SJSA1 (cell line): ENCODE measurements at places on chromosomes 12 and 14. TPM values are rescaled to one million over a fixed set of nuclear protein-coding genes. Genes with fewer than 3 reads are reported as not detected.
A peak's percentile ranks its signal among the peaks of the same experiment; 100 is the strongest.

DNA sequence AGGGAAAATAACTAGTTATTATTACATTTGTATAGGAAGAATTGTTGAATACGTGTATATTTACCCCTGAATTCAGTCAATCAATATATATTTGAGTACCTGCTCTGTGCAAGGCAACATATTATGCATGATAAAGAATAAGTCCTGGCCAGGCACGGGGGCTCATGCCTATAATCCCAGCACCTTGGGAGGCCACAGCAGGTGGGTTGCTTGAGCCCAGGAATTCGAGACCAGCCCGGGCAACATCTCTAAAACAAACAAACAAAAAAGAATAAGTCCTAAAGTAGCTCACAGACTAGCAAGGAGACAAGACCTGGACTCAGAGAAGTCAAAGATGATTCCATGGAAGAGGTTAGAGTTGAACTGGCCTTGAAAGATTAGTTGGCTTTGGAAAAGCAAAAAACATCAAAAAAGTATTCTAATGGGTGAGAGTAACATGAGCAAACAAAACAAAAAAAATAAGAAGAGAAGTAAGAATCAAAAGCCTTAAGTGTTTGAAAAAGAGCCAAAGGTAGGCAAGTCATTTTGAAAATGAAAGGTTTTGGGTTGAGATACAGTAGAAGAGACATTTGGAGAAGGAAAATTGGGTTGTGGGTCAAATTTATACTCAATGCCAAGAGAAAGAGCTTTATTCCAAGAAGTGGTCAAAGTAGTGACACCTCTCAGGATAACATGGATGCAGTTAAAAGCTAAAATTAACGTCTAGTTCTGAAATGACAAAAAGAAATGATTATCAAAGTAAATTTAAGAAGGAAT lies 115.2 kb upstream of the BCAT1 start:
- DNase-seq, result no peak

- DNase-seq, result no peak
Observed at GRCh38 chr12:104748790-104749189, 209.3 kb downstream of the SLC41A2 start.

DNA sequence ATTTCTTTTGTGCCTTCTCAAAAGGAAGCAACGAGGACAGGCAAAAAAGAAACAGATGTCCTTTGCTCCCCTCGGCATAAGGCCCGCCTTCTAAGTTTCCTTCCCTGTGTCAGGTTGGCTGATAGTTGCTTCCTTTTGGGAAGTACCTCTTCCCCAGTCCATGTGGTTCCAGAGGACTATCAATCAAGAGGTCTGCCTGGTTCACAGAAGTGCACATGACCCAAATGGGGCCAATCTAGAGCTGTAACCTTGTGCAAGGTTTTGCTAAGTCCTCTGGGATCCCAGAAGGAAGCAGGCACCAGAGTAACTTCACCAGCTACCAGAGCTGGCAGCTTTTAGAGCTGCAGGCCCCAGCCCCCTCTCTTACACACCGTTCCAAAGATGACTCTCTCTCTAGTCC lies 42.6 kb downstream of the TMEM63C start:
- DNase-seq, result no peak

The CLEC2A gene
- total RNA-seq, result not detected in 2 replicates

DNA sequence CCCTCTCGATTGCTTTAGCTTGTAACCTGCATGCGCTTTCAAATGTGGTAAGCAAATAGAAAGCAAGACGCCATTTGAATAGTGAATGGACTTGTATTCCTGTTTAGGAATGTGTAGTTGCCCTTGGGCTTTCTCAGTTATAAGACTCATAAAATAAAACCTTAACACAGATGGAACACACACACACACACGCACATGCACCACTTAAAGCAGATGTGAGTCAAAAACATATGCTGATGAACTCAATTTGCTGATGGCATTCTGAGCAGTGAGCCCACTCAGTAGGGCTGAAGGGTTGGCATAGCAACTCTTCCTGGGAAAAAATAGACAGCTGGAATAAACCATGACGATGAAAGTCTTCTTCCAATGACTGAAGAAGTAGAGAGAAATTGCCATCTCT lies 360.5 kb downstream of the APAF1 start:
- no peak for DNase-seq

DNA sequence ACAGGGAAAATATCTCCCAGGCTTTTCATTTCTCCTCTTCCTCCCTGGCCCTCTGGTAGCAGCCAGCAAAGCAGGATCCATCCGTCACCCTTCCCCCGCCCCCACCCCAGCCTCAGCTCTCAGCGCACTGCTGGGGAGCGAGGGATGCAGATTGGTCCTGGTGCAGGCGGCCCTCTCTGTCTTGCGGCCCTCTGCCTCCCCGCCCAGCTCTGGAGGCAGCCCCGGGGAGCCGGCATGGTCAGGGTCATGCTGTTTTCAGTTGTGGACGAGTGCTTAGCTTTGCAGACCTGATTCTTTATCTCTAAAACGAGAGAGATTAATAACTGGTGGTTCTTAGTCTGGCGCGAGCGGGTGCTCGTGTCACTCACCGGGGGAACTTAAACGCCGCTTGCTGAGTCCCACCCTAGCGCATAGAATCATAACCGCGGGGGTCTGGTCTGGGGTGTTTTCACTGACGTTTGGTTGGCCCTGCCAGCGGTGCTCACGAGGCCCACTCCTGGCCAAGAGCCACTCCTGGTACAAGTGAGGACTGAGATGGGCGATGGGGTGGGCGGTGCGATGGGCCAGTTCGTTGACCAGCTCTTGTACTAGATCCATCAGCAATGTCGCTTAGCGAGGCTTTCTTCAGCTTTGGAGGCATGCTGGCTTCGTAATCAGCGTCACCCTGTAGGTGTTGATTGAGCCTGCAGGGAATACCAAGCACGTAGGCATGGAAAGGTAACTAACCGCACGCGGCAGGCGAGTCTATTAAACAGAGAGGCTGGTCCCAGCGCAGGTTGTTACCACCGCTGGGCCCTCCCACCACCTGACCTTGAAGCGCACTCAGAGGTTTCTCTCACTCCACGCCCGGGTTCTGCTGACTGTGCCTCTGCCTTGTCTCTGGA lies 95.2 kb downstream of the TSPAN9 start:
- no peak for DNase-seq

The OLR1 gene
- total RNA-seq, result 18.2 and 32.4 TPM in 2 replicates

The SIX1 gene
- 3.7 and 9.0 TPM in 2 replicates for total RNA-seq

The PRH2 gene
- not detected in 2 replicates for total RNA-seq

GRCh38 chr14:90427848-90428426 lies 31.1 kb downstream of the CALM1 start:
- DNase-seq, result no peak

The NPAS3 gene
- 0.26 TPM in 1 of 2 replicates, not detected in the other for total RNA-seq

DNA sequence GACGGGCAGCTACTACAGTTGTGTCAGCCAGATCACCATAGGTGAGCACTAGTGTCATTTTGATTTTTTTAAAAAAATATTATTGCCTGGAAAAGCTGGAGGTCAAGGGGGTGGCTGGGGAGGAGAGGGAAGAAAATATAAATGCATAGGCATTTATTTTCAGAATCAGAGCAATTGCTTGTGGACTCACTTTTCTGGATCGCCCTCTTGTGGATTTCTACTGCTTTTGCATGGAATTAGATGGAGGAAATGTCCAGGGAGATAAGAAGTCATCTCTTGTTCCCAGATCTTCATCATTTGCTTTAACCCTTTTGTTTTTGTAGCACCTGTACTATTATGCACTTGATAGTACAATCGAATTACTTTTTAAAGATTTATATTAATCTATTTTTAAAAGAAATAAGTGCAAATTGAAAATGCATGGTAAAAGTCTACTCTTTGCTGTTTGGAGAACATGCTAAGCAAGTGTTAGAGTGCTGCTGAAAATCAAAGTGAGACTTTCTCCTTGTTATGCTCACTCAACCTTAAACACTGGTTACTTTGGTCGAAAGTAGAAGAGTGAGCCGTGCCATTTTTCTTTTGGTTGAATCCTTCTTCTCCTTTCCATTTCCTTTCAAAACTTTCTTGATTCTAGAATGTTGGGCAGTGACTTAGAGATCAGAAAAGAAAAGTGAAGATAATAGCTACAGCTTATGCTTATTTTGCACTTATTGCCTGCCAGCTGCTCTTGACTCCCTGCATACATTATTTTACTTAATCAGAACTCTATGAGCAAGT lies 60.6 kb upstream of the ANO4 start:
- no peak for DNase-seq

DNA sequence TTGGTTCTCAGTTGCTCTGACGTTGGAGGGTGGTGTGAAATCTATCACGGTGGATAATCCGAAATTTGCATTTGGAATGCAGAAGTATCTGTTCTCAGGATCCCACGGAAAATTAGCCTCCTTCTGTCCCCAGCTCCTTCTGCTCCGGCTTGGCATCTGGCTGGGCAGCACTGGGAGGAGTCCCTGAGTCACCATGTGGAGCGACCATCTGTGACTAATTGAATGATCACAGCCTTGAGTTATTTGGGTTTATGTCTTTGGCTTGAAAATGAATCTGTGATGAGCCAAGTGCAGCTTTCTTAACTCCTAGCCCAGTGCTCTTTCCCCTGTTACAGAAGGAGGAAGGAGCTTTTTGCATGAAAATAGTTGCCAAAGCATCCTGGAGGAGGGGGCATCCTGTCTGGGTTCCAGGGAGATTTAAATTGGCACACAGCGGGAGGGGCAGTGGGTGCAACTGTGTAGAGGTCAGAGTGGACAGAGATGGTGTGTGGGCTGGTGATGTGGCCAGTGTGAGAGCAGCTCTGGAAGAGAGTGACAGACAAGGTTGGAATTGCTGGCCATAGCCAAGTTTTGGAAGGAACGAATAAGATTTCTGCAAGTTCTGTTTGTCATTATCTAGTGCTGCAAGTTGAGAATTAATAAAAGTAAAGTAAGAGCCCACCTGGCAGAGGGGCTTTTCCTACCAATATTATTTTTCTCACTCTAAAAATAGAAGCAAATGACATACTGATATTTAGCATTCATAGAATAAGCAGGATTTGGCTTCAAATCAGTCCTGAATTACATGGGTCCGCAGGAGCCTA lies 74.4 kb downstream of the SLC24A4 start:
- no peak for DNase-seq

The SERPINA5 gene
- total RNA-seq, result 0.42 TPM in 1 of 2 replicates, not detected in the other

- no peak for DNase-seq
Observed at GRCh38 chr12:44036875-44037443, 201.1 kb downstream of the TMEM117 start.

DNA sequence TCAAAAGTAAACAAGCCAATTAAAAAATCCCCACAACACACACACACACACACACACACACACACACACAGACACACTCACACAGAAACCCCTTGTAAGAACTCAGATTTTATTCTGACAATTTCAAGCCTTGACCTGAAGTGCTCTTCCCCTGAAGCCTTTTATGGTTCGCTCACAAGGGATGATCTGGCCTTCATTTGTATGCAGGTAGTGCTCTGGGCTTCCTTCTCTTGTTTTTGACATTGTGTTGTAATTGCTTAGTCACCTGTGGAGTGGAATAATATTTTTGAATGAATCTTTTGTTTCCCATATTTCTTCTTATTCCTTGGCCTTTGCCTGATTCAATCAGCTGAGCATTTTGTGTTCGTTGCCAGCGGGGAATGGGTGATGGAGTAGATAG lies 83.3 kb upstream of the CSRP2 start:
- DNase-seq, result no peak

GRCh38 chr12:41905073-41905758 lies 239.5 kb downstream of the GXYLT1 start:
- no peak for DNase-seq

DNA sequence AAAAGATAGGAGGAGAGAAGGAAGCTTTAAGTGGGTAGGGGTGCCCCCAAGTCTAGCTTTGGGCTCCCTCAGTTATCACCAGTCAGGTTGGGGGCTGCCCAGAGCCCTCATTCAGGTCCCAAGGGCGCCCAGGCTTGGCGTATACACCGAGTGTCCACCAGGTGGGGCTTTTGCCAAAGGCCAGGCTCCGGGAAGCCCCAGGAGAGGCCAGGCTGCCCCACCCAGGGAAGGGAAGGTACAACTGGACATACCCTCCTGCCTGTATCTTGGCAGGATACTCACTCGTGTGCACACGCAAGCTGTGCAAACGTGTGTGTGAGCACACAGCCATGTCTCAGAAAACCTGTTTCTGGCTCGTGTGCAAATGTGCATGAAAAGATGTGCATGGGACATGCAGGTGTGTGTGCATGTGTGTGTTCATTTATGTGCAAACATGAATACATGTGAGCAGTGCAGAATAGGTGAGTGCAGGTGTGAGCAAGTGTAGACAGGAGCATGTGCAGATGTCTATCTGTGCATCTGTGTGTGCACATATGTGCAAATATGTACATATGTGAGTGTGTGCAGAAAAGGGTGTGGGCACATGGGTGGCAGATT lies 103.9 kb upstream of the MYL2 start:
- DNase-seq, result peak; percentile 59

GRCh38 chr14:58245562-58245961 lies 919 bp downstream of the PSMA3 start:
- peak; percentile 7 for DNase-seq

DNA sequence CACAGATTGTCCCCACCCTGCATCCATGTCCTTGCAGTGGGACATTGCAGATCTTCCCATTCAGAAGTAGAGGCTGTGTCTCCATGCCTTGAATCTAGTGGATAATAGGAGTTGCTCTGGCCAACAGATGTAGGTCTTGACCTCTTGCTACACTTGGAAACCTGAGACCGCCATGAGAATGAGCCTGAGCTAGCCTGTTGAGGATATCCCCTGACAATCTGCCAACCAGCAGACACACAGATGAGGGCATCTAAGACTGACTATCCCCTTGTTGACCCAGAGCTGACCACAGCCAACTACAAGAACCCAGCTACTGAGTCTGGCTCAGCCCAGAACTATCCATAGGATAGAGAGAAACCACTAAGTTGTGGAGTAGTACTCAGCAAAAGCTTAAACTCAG lies 161.1 kb upstream of the NOS1 start:
- DNase-seq, result no peak

- DNase-seq, result no peak
Observed at GRCh38 chr12:4621511-4621910, 27.3 kb downstream of the AKAP3 start.

The C12orf50 gene
- total RNA-seq, result not detected in 2 replicates

DNA sequence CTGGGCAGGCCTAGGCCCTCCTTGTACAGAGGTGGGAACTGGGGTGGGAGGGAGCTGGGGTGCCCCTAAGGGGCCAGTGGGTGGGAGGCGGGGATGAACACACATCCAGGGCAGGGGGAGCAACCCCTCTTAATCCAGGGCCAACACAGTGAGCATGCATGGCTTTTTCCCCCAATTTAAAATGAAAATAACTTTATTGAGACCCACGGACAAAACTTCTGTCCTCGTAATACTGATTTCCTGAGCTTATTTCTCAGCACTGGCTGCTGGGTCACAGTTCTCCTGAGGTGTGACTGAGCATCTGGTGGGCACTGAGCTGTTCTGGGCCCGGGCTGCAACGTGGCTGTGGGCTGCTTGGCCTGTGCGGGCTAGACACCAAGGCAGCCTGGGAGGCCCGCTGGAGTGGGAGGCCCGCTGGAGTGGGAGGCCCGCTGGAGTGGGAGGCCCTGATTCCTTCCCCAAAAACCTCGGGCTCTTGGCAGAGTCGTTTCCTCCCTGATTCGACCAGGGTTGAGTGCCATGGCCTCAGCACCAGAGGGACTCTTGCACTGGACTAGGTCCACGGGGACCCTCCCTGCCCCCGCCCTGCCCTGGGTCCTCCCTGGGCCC lies 24.9 kb upstream of the TRAF3 start:
- no peak for DNase-seq

GRCh38 chr14:98189062-98189461 lies 1082.9 kb downstream of the BCL11B start:
- DNase-seq, result no peak
